ENCODE measurements at places on chromosomes 6 and 20. TPM values are rescaled to one million over a fixed set of nuclear protein-coding genes. Genes with fewer than 3 reads are reported as not detected.

DNA sequence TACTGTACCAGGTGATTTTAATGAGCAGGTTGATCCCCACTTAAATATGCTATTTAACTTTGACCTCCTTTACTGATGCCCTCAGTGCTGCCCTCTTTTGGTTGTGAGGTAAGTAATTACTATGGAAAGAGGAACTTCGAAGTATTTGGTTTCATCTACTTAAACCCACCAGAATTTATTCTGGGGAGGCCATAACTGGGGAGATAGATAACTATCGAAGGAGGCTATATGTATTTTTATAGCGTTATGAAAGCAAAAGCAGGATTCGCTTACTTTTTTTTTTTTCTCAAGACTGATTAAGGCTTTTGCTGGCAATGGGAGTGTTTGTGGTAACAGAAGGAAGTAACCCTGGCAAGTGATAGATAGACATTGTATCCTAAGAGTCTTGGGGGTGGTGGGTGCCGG lies 168.9 kb upstream of the CENPW start:
- peak; percentile 37 for DNase-seq

GRCh38 chr6:133337308-133337707 lies 96.2 kb downstream of the EYA4 start:
- no peak for DNase-seq

DNA sequence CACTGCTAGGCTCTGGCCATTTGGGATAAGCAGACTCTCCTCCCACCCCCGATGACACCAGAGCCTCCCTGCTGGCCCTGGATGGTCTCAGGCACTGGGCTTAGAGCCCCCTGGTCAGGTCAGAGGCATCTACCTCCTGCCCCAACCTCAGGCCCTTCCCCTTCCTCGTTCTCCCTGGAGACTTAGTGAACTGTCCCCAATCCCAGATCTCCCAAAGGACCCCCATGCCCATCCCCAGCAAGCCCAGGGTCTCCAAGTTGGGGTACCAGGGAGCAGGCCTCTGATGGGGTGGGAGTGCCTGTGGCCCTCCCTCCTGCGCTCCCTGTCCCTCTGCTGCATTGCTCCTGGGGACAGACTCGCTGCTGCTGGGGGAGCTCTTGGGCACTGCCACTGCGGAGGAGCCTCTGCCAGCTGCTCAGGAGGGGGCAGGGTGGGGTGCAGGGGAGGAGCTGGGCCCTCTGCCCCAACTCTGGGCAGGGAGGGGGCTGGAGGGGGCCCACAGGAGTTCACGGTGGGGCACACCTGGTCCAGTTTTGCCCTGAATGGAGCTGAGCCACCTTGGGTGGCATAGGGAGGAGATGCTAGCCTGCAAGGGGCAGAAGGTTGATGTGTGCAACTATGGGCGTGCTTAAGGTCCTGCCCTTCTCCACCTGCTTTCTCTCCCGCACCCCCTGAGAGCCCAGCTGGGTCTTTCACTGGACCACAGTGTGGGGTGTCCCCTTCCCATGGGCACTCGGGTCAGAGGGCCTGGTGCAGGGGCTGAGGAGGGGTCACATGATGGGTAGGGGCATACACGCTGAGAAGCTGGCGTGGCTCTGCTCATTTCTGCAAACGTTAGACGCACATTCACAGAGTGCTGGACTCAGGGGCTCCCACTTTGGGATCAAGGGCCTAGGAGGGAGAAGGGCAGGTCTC lies 40.4 kb downstream of the SPDEF start:
- DNase-seq, result no peak

- DNase-seq, result no peak
Observed at GRCh38 chr6:29745855-29746449, 22.7 kb downstream of the HLA-F start.

DNA sequence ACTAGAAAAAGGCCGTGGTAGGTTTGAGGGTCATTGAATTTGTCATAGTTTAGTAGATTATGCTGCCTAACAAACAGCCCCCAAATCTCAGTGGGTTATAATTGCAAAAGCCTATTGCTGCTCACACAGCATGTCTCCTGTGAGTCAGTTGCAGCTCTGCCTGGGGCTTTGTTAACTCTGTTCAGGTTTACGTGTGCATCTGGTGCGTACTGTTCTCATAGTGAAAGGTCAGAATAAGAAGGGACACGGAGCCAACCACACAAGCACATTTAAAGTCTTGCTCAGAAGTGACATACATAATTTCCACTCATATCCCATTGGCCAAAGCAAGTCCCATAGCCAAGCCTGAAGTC lies 48.1 kb upstream of the BMP2 start:
- no peak for DNase-seq

DNA sequence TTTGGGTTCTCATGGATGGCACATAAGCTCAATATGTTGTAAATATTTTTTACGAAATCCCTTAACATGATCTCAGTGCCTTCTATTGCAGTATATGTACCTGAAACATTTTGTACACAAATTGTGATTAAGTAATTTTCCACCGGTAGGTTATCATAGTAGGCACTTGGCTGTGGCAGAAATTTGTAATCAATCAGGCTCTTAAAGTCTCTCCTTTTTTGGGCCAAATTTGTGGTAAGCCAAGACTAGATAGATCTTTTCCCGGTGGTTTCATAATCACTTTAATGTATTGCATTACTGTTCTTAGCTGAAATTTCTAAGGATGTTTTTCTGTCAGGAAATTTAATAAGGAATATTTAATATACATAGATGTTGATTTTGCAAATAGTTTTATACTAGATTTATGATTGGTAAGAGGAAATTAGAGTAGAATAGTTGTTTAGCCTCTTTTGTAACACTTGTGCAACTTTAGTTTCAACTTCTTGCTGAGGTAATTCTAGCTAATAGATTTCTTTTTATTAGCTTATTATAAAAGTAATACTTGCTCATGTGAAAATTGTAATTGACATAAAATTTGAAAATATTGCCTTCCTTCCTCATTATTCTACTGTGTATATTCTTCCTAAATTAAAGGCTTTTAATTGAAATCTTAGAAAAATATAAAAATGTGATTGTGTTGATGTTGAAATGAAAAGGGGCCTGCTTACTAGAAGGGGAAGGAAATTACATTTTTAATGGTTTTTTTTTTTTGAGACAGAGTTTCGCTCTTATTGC lies 3.2 kb downstream of the PCMT1 start:
- DNase-seq, result no peak

GRCh38 chr6:7721649-7722048 lies 4.2 kb upstream of the BMP6 start:
- DNase-seq, result peak; percentile 25

DNA sequence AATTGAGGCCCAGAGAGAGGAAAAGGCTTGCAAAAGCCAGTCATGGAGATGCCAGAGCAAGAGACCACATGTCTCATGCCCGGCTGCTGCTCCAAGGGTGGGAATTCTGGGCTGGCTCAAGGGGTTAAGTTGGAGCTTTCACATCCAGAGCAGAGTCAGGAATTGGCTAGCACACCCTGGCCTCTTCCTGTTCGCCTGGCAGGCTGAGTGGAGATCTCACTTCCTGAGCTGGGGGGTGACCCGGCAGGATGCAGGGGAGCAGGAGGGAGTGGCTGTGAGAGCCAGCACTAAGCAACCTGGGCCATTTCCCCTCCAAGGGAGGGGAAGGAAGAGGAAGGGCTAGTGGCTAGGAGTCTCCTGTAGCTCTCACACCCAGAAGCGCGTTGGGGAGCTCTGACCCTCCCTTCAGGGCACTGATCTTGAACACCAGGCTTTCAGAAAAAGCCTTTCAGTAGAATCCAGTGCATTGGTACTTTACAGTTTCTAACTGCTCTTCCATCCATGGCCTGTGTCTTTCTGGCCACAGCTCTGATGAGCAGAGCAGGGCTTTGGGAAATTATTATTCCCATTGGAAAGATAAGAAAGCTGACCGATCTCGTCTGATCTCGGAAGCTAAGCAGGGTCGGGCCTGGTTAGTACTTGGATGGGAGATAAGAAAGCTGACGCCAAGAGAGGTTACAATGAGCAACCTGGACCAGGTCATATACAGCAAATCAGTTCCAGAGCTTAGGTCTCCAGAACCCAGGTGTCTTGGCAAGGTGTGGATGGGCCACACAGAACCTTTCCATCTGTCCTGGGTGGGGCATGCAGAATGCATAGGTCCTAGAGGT lies 2.2 kb upstream of the CCM2L start:
- DNase-seq, result peak; percentile 21

GRCh38 chr20:32470025-32470861 lies 112.1 kb downstream of the ASXL1 start:
- DNase-seq, result peak; percentile 35

OPRM1 gene
- total RNA-seq, result not detected

GRM1 gene
- total RNA-seq, result 0.12 TPM

UST gene
- total RNA-seq, result 5.7 TPM

SPATS1 gene
- total RNA-seq, result not detected

SMOC2 gene
- not detected for total RNA-seq

ASIP gene
- total RNA-seq, result not detected
